ENCODE measurements at places on chromosomes 5 and 9.

DNA sequence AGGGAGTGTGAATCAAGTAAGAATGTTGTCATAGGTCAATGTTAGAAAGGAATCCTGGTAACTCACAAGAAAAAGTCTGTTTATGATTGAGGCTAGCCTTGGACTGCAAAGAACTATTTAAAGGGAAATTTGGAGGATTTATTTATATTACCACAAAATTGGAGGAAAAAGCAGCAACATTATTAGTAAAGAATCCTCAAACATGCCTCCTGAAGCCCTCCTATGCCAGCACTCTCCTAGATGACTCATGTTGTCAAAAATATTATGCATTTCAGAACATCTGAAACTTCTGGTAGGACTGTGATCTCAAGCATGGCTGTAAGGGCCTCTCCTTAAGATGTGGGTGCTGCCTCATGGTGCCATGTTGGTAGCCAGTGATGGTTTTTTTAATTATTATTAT is 628.5 kb downstream of the CHSY3 start:
- no peak overlapping the region for H3K4me3 ChIP-seq
- H3K27ac ChIP-seq: no peak overlapping the region
- no peaks in the 10 kb centered on the region for H3K36me3 ChIP-seq
- H3K27me3 ChIP-seq: no peaks in the 10 kb centered on the region
- H3K4me1 ChIP-seq: no peaks in the 10 kb centered on the region

GRCh38 chr9:15240927-15241326 is 66.1 kb downstream of the TTC39B start:
- H3K27ac ChIP-seq: no peak overlapping the region

- H3K27ac ChIP-seq: no peak overlapping the region
- no peaks in the 10 kb centered on the region for H3K36me3 ChIP-seq
- no peak for DNase-seq
- H3K4me1 ChIP-seq: no peaks in the 10 kb centered on the region
Measured at GRCh38 chr5:79263290-79263689, 27.4 kb downstream of the JMY start.

DNA sequence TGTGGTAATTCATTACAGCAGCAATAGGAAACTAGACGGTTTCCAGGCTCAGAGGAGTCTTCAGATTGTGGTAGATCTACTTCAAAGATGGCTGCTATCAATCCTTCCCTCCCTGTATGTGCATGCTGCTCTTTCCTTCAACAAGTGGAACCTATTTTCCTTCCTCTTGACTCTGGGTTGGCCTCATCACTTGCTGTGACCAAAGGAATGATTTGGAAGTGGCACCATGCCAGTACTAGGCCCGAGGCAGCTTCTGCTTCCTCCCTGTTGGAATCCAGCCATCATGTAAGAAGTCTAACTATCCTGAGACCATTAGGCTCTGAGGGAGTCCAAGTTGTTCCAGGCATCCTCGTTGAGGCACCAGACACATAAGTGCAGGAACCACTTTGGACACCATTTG is 46.5 kb upstream of the MCTP1 start:
- no peak overlapping the region for H3K4me3 ChIP-seq
- no peaks in the 10 kb centered on the region for H3K27me3 ChIP-seq
- DNase-seq: no peak

- no peaks in the 10 kb centered on the region for H3K27me3 ChIP-seq
- H3K36me3 ChIP-seq: no peaks in the 10 kb centered on the region
- H3K27ac ChIP-seq: peak overlapping the region; percentile 5
- peak; percentile 13 for DNase-seq
- H3K4me3 ChIP-seq: no peak overlapping the region
Measured at GRCh38 chr5:148090773-148091250, 27.0 kb downstream of the SPINK5 start.

DNA sequence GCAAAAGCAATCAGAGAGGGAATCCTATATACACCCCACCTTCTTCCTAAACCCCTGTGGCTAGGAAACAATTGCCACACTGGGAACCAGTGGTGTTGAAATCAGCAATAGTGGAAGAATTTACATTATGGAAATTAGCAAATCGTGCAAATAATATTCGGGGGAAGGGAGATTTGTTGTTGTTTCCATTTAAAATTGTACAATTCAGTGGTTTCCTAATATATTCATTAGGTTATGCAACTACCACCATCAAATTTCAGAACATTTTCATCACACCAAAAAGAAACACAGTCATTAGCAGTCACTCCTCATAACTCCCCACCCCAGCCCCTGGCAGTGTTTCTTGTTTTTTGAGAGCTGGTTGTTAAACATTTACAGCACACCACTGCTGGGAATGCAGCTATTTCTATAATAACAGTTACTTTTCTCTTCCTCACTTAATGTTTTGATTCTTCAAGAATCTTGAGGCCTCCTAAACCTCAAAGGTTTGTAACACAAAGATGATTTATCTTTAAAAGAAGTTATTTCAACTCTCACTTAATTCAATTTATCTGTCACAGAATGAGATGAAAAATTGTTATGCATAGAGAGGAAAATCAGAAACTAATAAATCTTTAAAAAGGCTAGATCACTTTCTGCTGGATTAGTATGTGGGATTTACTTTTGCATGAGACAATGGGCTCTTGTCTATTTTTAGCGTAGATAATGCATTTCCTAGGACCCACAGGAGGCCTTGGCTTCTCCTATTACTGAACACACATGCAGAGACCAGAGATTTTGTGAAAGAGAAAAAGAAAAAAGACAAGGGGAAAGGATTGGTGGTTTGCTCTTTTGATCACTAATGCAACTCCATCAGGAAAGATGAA is 91.8 kb upstream of the DAPK1 start:
- H3K4me1 ChIP-seq: peaks cover 14% of the 10 kb centered on the region
- no peaks in the 10 kb centered on the region for H3K36me3 ChIP-seq
- DNase-seq: no peak
- H3K27me3 ChIP-seq: peaks cover 2% of the 10 kb centered on the region
- H3K27ac ChIP-seq: peak overlapping the region; percentile 5

DNA sequence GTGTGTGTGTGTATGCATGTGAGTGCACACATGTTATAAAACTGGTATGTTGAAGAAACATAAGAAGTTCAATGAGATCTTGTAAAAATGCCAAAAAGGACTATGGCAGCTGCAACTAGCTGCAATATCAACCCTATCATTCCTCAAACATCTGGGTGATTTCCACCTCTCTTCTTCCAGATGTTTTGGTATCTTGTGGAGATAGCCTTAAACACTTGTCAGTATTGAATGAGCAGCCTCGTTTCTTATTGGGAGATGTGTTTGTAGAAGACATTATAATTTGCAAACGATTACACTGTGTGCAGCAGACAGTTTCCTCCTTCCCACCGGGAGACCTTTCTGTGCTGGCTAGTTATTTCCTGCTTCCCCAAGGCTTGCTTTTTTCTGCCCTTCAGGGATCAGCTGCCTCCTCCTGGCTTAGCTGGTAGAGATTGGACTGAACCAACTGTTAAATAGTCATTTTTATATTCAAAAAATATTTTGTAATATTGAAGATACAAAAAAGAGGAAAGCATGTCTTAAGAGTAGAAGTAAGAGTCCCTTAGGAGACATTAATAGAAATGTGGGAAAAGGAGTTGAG is 168.4 kb upstream of the MPDZ start:
- no peak for DNase-seq
- no peaks in the 10 kb centered on the region for H3K27me3 ChIP-seq
- no peak overlapping the region for H3K4me3 ChIP-seq
- H3K27ac ChIP-seq: no peak overlapping the region
- no peaks in the 10 kb centered on the region for H3K36me3 ChIP-seq

DNA sequence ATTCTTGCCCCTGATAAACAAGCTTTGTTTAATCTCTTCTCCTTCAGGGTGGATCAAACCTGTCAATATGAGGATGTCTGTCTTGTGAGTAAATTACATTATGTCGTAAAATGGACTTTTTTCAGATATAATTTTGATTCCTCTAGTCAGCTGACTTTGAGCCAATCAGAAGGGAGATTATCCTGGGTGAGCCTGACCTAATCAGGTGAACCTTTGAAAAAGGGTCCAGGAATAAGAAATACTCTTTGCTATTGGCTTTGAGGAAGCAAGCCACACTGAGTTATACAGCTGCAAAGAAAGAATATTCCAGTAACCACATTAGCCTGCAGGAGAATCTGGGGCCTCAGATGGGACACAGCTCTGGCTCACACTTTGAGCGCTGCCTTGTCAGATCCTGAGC is 304.3 kb upstream of the ARRDC3 start:
- H3K27ac ChIP-seq: no peak overlapping the region
- no peaks in the 10 kb centered on the region for H3K36me3 ChIP-seq
- no peak for DNase-seq
- no peak overlapping the region for H3K4me3 ChIP-seq
- no peaks in the 10 kb centered on the region for H3K4me1 ChIP-seq
- H3K27me3 ChIP-seq: no peaks in the 10 kb centered on the region

- H3K27me3 ChIP-seq: peaks cover 54% of the 10 kb centered on the region
- no peaks in the 10 kb centered on the region for H3K4me1 ChIP-seq
- H3K27ac ChIP-seq: no peak overlapping the region
- peak; percentile 4 for DNase-seq
- H3K36me3 ChIP-seq: no peaks in the 10 kb centered on the region
- no peak overlapping the region for H3K4me3 ChIP-seq
Measured at GRCh38 chr5:63961125-63961597, 1.1 kb downstream of the HTR1A start.

DNA sequence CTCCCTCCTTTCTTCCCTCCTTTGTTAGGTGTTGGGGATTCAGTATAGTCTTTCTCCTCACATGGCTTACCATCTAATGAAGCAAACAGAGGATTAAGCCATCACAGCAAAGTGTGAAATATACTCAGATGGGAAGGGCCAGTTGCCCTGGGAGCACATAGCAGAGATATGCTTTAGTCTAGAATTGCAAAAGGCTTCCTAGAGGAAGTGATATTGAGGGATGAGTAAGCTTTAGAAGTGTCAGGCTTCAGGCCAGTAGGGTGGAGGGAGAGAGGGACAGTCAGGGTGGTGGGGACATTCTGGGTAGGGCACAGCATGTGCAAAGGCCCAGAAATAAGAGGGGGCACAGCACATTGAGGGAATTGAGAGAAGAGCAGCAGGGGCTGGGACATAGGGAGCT is 46.2 kb upstream of the GLRA1 start:
- H3K4me3 ChIP-seq: no peak overlapping the region
- H3K27me3 ChIP-seq: no peaks in the 10 kb centered on the region
- no peak for DNase-seq
- no peaks in the 10 kb centered on the region for H3K4me1 ChIP-seq

- no peaks in the 10 kb centered on the region for H3K4me1 ChIP-seq
- no peaks in the 10 kb centered on the region for H3K27me3 ChIP-seq
- no peaks in the 10 kb centered on the region for H3K36me3 ChIP-seq
- no peak for DNase-seq
- no peak overlapping the region for H3K27ac ChIP-seq
Measured at GRCh38 chr5:3006526-3006925, 255.0 kb upstream of the IRX2 start.

- H3K4me3 ChIP-seq: no peak overlapping the region
- no peaks in the 10 kb centered on the region for H3K27me3 ChIP-seq
- H3K27ac ChIP-seq: no peak overlapping the region
- no peaks in the 10 kb centered on the region for H3K36me3 ChIP-seq
- no peak for DNase-seq
Measured at GRCh38 chr9:131578731-131579504, 33.6 kb downstream of the PRRT1B start.

- no peak for DNase-seq
- H3K4me1 ChIP-seq: no peaks in the 10 kb centered on the region
- no peak overlapping the region for H3K27ac ChIP-seq
- no peaks in the 10 kb centered on the region for H3K36me3 ChIP-seq
Measured at GRCh38 chr9:130160862-130161470, 11.2 kb upstream of the NCS1 start.

GRCh38 chr5:136781464-136781863 is 416.1 kb upstream of the TRPC7 start:
- DNase-seq: no peak
- peaks cover 4% of the 10 kb centered on the region for H3K4me1 ChIP-seq

- H3K4me1 ChIP-seq: no peaks in the 10 kb centered on the region
- H3K4me3 ChIP-seq: no peak overlapping the region
- H3K27ac ChIP-seq: no peak overlapping the region
- no peaks in the 10 kb centered on the region for H3K27me3 ChIP-seq
- no peaks in the 10 kb centered on the region for H3K36me3 ChIP-seq
Measured at GRCh38 chr5:96175090-96175489, 213.4 kb upstream of the ELL2 start.

GRCh38 chr5:148828511-148829247 is 2.3 kb downstream of the ADRB2 start:
- no peak overlapping the region for H3K4me3 ChIP-seq
- DNase-seq: no peak
- H3K36me3 ChIP-seq: no peaks in the 10 kb centered on the region
- H3K4me1 ChIP-seq: no peaks in the 10 kb centered on the region

DNA sequence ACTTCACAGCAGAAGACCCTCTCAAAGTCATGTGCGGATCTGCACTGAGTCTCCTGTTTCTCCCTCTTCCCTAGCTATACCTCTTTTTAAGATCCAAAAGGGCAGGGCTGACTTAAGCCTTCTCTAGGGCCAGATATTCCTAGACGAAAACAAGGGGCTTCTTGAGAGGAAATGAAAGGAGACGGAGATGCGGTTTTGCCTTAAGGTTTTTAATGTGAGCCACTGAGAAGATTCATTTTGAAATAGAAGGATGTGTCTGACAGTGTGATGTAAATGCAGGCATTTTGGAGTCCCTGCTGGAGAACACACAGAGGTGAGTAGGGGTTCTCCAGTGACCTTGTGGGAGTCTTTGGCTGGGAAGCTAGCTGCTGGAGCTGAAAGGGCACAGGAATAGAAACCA is 15.6 kb upstream of the IL12B start:
- no peaks in the 10 kb centered on the region for H3K27me3 ChIP-seq
- H3K36me3 ChIP-seq: no peaks in the 10 kb centered on the region
- DNase-seq: no peak
- peaks cover 7% of the 10 kb centered on the region for H3K4me1 ChIP-seq
- H3K27ac ChIP-seq: no peak overlapping the region

DNA sequence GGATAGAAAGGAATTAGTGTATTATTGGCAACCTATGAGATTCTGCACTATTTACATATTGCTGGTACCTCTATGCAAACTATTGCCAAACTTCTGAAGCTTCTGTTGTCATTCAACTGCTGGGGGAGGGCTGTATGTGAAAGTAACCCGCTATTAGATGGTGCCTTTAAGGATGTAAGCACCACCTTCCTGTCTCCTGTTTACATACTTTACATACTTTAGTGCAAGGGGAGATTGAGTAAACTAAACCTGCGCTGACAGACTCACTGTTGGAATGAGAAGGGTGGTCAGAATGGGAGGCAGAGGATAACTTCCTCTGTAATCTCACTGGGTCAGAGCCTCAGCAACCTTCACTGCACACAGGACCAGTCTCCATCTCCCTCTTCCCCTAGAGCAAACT is 123.8 kb downstream of the NR3C1 start:
- H3K27ac ChIP-seq: no peak overlapping the region
- no peak overlapping the region for H3K4me3 ChIP-seq
- peaks cover 6% of the 10 kb centered on the region for H3K36me3 ChIP-seq
- no peaks in the 10 kb centered on the region for H3K27me3 ChIP-seq
- no peaks in the 10 kb centered on the region for H3K4me1 ChIP-seq

DNA sequence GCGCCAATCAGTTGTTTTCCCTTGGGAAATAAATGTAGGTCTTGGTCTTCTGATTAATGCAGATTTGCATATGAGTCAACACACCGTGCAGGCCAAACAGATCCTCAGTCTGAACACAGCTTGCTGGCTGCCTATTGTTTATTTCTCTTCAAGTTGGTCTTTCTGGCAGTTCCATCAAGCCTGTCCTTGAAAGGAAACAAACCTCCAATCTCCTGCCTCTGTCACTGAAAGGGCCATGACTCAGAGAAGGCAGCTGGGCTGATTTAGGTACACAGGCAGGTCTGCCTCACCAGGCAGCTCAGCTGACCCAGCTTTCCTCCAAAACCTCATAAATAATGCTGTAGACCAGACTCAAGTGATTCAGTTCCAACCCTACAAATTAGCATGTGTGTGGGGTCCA is 175.9 kb downstream of the MAN2A1 start:
- H3K4me1 ChIP-seq: no peaks in the 10 kb centered on the region
- H3K4me3 ChIP-seq: no peak overlapping the region
- no peak overlapping the region for H3K27ac ChIP-seq

Measured in hepatocyte (in vitro differentiated cells).